ENCODE measurements at places on chromosomes 1 and 21. TPM values are rescaled to one million over a fixed set of nuclear protein-coding genes. Genes with fewer than 3 reads are reported as not detected.

The XCL2 gene
- total RNA-seq: not detected

The ATP6V1G3 gene
- total RNA-seq: not detected

DNA sequence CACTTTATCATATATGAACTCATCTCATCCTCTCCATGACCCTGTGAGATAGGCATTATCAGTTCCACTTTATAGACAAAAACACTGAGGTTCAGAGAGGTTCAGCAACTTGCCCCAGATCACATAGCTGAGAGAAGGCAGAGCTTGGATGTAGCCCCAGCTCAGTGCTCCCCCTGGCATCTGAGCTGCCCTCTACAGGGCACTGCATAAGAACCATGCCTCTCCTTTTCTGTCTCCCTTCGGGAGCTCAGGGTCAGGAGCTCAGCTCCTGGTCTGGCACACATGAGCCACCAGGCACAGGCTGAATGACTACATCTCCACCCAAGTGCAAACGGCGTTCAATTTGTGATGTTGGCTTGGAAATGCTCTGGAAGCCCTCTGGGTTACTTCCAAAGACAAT is 16.9 kb downstream of the RAB7B start:
- ATAC-seq: no peak

DNA sequence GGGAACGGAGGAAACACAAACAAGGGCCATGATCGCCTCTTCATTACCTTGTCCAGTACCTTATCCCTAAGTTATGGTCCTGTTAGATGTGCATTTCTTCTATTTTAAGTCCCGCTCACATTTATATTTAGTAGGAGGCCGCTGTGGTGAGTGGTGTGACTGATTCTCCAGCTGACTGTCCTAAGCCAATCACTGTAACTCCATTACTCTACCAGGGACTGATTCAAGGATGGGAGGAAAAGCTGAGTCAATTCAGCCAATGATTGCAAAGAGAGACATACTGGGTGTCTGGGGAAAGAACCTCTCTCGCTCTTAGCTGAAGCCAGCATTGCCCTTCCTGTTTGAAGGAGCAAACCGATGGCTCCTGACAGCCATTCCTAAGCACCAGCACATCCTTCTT is 59.7 kb downstream of the TGFBR3 start:
- ATAC-seq: no peak

DNA sequence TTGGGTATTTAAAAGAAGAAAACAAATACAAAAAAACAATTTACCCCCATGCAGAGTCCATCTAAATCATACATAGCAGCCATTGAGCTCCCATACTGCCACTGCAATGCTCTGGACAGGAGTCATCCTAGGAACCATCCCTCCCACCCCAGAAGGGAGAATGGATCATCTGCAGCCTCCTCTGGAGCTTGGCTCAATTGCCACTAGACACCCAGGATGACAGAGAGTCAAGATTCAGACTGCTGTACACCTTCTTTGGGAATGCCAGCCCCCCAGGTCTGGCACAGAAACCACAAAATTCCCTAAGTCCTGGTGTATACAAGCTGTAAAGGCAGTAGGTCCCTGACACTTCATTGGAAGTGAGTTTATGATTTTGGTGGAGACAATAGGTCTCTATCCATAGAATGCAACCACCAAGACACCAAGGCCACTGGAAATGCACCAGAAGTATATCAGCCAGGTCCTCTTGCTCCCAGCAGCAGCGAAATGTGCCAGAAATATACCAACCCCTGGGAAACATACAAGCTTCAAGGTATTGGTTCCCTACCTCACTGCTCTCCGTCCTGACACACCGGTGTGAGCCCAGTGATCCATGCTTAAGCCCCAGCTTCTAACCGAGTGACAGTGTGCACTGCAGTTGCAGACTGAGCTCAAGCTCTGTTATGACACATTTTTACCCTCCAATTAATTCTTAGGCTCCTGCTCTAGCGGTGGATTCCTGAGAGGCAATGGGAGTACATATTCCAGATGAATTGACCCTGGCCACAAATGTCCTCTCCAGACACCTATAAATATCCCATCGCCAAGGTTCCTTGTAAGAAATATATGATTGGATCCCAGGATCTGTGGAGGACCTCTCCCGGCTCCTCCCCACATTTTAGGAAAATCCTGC is 4.4 kb downstream of the TAL1 start:
- ATAC-seq: no peak

DNA sequence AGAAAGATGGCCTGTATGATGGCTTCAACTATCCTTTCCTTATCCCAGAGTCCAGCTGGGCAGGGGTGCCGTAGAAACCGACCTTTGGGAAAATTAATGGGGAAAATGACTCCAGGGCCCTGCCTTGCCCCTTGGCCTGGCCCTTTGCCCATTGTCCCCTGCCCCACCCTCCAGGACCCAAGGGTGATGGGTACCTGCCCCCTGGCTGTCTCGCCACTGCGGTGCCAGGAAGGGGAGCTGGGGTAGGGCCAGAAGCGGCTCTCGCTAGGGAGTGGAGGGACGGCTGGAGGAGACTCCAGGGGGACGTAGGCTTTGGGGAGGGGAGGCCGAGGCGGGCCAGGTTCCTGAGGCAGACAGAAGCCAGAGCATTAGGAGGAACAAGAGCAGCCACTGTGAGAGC is 29.1 kb upstream of the GOLT1A start:
- no peak for ATAC-seq

DNA sequence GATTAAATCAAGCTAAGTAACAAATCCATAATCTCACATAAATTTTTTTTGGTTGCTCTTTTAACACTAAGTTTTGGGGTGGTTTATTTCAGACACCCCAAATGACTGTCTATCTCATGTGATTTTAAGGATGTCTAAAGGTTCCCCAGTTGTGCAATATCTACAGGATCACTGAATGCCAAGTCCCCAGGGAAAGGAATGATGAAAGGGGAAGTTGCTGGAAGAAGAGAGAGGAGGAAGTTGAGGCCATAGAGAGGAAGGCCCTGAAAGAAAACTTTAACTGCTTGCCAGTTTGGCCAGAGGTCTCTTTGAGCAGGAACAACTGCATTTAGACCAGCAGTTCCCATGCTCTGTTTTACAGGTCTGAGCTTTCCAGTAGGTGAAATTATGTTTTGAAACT is 27.5 kb upstream of the SLC19A2 start:
- ATAC-seq: no peak

GRCh38 chr1:119613769-119614720 is 34.0 kb downstream of the ZNF697 start:
- peak; percentile 88 for ATAC-seq

GRCh38 chr1:182484067-182484466 is 34.1 kb downstream of the RGSL1 start:
- ATAC-seq: no peak

- no peak for ATAC-seq
Observed at GRCh38 chr1:235697508-235697907, 47.9 kb upstream of the GNG4 start.

DNA sequence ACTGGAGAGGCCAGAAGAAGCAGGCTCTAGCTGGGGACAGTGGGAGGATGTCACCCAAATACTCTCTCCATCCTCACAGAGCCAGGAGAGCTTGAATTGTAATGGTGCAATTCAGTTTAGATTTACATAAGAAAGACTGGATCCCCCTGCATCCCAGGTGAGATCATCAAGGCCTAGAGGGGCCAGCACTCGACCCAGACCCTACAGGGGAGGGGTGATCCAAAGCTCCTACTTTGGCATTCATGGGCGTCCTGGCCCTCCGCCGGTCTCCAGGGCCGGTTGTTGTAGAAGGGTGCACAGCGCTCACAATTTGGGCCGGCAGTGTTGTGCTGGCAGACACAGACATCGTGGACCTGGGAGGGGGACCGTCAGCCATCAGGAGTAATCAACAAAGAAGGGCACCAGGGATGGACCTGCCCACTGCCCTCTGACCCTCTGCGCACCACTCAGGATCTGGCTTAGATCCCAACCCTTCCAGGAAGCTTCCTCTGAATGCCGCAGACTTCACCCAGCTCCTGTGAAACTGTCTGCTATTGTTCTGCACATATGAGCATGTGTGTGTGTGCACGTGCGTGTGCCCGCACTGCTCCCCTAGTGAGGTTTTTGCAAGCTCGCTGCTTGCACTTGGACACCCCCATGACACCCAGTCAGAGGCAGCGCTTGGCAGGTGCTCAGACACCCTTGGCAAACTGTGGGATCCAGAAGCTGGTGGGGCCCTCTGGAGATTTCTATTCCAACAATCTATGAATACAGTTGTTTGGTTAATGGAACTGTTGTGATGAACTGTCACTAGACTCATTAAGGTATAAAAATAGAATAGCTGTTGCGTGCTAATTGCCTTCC is 21.6 kb downstream of the LAMB3 start:
- no peak for ATAC-seq

DNA sequence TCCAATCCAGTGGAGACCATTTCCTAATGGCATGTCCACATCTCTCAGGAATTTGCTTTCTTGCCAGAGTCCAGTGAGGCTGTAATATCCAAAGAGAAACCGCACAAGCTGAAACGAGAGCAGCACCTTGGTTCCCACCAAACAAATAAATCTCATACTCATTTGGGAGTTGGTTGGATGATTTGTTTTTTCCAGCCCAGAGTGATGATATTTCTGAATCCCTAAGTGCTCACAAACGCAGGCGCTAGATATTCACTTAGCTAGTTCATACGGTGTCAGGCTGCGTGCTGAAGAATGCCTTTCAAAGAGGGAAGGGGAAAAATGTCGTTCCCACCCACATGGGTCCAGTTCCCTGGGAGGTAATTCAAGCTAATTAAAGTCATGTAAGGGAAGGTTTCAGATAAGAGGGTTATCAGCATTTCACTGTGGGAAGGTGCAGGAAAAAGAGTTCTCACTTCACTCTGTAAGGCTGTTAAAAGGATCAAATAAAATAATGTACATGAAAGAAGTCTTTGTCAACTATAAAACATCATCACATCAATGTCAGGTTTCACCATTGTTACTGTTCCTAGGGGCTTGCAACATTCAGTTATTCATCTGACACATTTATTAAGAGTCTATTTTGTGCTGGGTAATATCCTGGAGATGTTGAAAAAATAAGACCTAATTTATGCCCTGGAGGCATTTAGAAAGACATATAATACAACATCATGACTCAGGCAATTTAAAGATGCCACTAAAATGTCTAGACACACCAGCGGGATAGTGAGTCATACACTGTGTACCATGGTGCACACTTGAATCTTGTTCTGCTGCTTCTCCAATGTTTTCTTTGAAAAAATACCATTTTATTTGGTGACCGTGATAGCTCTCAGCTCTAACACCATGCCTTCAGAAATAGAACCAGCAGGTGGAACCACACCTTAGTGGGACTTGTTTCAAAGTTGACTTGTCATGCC is 19.3 kb downstream of the DPT start:
- ATAC-seq: peak; percentile 95

GRCh38 chr1:43834280-43835081 is 99.1 kb upstream of the ARTN start:
- no peak for ATAC-seq

DNA sequence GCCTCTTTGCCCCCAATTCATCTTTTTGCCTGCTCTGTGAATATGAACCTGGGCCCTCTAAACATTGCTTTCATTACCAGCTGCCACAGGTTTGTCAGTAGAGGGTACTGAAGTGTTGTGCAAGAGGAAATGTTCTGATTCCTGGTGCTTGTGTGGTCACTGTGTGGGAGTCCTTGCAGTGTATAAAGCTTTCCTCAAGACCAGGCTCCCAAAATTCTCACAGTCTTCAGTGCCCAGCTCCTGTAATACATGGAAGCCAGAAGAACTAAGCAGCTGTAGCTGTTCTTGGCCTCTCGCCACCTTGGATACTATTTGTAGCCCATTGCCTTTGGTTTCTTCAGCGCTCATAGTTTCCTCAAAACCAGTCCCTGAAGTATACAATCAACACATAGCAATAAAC is 1046.2 kb downstream of the BRINP3 start:
- ATAC-seq: no peak

GRCh38 chr1:9031484-9032259 is 5.4 kb upstream of the SLC2A7 start:
- peak; percentile 21 for ATAC-seq

DNA sequence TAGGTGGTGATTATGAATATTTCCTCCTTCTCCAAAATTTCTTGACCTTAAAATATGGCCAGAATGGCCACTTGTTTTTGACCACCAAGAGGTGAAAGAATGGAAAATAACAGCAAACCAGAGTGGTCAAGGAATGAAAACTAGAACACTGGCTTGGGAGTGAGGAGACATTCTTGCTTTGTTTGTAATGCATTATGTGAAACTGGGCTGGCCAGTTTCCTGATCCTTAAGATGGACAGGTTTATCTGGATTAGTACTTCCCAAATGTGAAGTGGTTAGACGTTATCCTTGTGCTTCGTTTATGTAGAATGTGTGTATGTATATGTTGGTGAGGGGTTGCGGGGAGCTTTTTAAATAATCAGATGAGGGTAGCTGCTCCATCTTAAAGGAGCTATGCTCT is 12.8 kb downstream of the PLA2G4A start:
- ATAC-seq: peak; percentile 75

DNA sequence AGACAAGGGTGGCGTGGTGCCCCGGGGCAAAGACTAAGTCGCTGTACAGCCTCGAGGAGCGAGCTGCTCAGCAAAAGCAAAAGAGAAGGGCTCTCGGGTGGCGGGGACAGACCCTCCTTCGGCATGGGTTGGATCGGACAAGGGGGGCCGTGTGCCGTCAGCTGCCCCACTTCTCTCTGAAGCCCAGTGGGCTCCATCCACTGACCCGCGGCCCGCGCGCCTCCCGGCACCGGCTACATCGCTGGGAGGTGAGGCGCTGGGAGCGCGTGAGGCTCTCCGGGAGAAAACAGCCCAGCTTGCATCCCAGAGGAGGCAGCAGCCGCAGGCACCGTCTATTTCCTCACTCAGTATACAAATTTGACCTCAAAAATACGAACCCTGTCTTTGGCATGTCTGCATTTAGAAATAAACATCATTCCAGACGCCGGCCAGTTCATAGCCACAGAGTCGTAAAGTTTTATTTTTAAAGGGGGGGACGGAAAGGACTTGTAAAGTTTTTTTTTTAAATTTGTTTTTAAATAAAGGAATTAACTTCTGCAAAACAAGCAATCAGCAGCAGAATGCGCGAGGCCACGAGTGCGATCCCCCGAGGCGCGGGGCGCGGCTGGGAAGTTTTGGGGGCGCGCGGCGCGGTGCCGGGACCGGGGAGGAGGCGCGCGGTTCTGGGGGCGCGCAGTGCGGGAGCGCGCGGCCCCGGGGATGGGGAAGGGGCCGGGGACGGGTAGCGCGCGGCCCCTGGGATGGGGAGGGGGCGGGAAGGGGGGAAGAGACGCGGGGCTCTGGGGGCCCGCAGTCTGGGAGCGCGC is 689 bp upstream of the GPR137B start:
- ATAC-seq: peak; percentile 5

- peak; percentile 55 for ATAC-seq
Observed at GRCh38 chr1:185603158-185603557, 131.0 kb upstream of the HMCN1 start.

Measured in esophagus mucosa (tissue), 1 donor.